ENCODE measurements at places on chromosomes 11 and 22. TPM values are rescaled to one million over a fixed set of nuclear protein-coding genes. Genes with fewer than 3 reads are reported as not detected.

Gene LRRC74B
- not detected for total RNA-seq

Gene ST14
- total RNA-seq: under 0.01 TPM

Gene HORMAD2
- total RNA-seq: under 0.01 TPM

Gene PITPNB
- 20.3 TPM for total RNA-seq

Gene RFPL3
- total RNA-seq: not detected

Gene OR6T1
- not detected for total RNA-seq

Gene TOB2
- total RNA-seq: 9.0 TPM

Gene GDPD4
- total RNA-seq: not detected

Gene HEPHL1
- total RNA-seq: not detected

Gene CHRNA10
- 0.56 TPM for total RNA-seq

Gene ENTHD1
- total RNA-seq: under 0.01 TPM

Gene TMEM109
- 21.4 TPM for total RNA-seq

Gene ATM
- total RNA-seq: 136 TPM

Gene TIGD3
- total RNA-seq: 0.19 TPM

Gene APOBEC3H
- 1.1 TPM for total RNA-seq

Gene P2RX6
- 2.7 TPM for total RNA-seq

Gene PANX3
- total RNA-seq: not detected

Gene BEST1
- 0.96 TPM for total RNA-seq

Gene BACE1
- total RNA-seq: 27.2 TPM

Gene SLC22A25
- not detected for total RNA-seq

Gene INSC
- total RNA-seq: under 0.01 TPM

Gene SCGB1A1
- not detected for total RNA-seq

Gene MYO7A
- total RNA-seq: under 0.01 TPM

Gene GAS2L1
- 12.5 TPM for total RNA-seq

Gene ZNF195
- 16.7 TPM for total RNA-seq

Gene ZNRD2
- 30.4 TPM for total RNA-seq

Gene OAF
- total RNA-seq: 17.5 TPM

Gene TBX10
- not detected for total RNA-seq

Gene NLRP14
- total RNA-seq: under 0.01 TPM

Gene RIMBP3B
- under 0.01 TPM for total RNA-seq

Gene SCUBE2
- 1.2 TPM for total RNA-seq

Gene HEPN1
- not detected for total RNA-seq

Gene MMP10
- 4.4 TPM for total RNA-seq

Gene PDGFD
- 13.0 TPM for total RNA-seq

Gene TSKU
- total RNA-seq: 15.2 TPM

Gene BLID
- total RNA-seq: 20.0 TPM

Gene PAMR1
- total RNA-seq: 185 TPM

Gene POTEH
- total RNA-seq: not detected

Gene AIFM3
- total RNA-seq: 0.56 TPM

Gene PLAAT5
- total RNA-seq: not detected

Gene GAB4
- not detected for total RNA-seq
